ENCODE measurements at places on chromosomes 2 and 18.

DNA sequence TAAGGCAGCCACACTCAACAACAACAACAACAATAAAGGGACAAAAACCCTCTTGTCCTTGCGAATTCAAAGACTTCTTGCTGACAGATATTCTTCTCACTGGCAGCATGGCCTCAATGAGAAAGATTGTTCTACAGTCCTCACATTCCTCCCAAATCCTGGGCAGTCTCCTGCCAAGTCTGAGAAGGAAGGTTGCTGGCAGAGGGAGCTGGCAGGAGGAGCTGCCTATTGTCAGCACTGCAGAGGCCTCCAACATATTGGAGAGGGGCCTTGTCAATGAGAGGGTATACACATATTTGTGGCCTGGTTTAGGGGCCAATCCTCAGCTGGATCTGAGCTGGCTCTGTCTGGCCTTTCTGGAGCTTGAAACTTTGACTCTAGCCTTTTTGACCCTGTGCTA, 63.5 kb downstream of the LAMA3 start:
- no peak for DNase-seq

- DNase-seq: no peak
These were observed 134.6 kb upstream of the REG3G start for GRCh38 chr2:78890935-78891334.

DNA sequence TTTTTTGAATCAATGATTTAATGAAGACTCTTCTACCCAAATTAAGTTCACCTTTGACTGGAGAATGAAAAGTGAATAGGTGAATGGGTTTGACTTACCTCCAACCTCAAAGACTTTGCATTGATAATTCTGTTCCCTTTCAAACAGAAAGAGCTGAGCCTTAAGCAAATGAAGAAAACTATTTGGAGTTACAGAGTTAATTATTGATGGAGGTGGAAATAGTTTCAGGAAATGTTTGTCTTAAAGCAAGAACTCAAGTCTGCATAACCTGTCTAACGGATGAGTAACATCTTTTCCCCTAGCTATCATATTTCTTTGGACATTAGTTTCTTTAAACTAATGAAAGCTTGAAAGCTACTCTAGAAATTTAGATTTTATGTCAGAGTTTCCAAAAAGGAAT, 166.5 kb downstream of the CERS6 start:
- no peak for DNase-seq

DNA sequence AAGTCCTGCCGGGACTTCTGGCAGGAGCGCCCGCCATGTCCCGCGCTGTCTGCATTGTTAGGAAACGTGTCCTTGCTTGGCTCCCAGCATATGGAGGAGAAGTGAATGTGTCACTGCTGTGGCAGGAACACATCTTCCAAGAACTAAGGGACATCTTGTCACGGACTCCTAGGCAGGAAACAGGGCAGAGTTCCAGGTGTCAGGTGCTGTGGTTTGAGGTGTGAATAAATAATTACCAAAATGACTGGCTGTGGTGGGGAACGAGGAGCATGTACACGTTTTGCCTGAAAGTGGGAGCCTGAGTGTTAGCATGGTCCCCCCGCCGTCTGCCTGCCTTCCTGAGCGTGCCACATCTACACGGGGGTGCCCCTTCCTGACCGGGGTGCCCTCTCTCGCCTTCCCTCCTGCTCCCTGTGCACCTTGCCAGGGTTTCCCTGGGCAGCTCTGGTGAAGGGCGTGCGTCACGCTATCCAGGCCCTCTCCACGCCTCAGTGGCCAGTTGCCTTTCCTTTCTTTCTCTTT, 237.5 kb downstream of the LDLRAD4 start:
- peak; percentile 23 for DNase-seq

- no peak for DNase-seq
These were observed 314.5 kb upstream of the MMADHC start for GRCh38 chr2:149902081-149902480.

- no peak for DNase-seq
These were observed 81.2 kb downstream of the ADD2 start for GRCh38 chr2:70686577-70687460.

DNA sequence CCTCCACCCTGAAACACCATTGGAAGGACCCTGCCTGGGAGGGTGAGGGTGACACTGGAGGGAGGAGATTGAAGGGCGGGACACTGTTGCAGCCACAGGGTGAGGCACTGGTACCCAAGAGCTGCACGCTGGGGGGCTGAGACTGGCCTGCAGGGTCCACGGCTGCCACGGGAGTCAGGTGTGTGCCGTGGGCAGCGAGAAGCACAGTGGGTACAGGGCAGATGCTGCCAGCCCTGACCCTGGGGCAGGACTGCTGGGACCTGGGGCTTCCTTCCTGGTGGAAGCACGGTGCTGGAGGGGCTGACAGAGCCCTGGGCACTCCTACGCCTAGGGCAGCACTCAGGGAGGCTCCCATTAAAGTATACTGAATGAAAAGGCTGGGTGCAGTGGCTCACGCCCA, 16.6 kb downstream of the CYS1 start:
- DNase-seq: no peak

DNA sequence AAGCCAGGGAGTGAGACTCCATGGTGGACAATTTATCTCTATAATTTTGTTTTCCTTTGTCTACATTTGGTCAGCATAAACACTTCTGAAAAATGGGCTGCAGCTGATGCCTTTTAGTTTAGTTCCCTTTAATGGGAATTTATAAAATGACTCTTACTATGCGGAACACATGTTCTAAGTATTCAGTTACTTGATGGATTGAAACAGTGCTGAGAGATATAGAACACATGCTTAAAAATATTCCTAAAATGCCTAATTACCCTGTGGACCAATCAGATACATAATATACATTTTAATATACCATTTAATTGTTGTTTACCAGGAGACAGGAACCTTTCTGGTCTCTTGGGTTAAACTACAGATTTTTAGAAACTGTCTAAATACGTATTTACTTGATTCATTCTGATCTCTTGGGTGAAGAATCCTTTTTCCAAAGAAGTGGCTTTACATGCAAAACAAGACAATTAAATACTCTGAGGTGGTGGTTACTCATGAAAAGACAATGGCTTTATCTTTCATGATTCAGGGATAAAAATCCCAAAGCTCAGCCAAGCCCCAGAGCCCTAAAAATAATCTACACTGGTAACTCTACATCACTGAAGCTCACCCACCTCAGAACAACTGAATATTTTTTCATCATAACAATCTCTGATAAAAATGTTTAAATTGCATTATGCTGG, 128.1 kb upstream of the SERTAD2 start:
- DNase-seq: no peak

DNA sequence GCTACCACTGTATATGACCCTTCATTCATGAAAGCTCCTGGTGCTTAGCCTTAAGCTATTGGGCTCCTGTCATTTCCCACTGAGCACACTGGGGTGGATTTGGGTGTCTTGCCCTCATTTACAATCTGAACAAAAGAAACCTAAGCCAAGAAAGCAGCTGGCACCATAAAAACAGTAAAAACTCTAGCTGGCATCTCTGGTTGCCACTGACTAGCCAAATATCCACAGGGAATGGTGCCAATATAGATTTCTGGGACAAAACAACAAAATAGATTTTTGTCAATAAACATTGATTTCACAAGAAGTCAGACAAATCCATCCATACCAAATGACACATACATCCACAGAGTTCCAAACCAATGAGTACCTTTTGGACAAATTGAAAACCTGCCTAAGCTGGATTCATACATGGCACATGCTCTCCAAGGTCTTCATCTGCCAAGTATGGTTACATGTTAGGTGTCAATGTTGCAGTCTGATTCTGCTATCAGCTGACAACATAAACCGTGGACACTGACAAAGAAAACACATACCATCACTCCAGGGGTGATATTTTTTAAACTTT, 1081.5 kb upstream of the ZEB2 start:
- no peak for DNase-seq

GRCh38 chr2:129009555-129010146, 691.0 kb upstream of the HS6ST1 start:
- no peak for DNase-seq

- DNase-seq: no peak
These were observed 102.7 kb downstream of the CSRNP3 start for GRCh38 chr2:165572151-165572550.

DNA sequence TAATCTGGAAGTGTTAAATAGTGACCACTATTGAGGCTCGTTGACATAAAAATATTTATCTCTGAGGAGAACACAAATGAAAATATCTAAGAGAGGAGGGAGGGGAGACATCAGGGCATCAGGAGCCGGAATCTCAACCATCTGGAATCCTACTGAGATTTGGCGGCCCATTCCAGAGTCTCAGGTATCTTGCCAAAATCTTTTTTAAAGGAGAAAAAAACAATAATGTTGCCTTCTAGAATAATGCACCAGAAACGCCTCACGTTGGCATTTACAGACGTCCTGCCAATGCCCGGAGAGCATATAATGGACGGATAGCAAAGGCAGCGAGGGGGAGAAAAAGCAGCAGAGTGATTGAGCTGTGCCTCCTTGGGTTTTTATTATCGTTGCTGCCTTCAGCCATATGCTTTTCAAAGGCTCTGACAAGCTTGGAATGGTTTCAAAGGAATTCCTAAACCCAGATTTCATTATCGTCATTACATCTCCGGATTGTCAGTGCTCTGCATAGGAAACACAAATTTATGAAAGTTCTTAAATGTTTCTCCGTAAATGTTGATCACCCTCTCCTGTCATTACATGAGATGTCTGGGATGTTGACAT, 30.9 kb upstream of the EGR4 start:
- DNase-seq: no peak

DNA sequence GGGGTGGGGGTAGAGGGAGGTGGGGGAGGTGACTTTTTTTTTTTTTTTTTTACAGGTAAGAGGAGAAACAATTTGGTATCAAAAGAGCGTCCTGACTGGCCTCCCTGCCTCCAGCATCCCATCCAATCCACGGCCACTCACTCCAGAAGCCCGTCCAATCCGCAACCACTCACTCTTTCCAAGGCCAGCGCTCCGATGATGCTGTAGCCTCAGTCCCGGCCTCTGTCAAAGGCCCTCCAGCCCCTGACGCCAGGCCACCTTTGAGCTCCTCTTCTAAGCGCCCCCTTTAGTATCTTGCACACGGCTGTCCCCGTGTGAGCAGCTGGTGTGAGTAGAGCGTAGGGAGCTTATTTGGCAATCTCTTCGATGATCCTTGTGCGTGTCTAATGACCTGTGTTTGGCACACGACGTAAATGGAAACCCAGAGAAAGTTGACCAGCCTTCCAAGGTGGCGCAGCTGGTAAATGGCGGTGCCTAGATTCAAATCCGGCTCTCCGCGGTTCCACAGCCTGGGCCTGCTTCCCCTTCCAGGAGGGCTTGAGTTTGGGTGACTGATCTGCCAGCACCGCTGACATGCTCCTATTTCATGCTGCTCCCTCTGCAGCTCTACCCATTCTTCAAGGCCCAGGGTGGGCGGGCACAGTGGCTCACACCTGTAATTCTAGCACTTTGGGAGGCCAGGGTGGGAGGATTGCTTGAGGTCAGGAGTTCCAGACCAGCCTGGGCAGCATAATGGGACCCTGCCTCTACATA, 23.8 kb upstream of the PXDN start:
- DNase-seq: no peak

GRCh38 chr18:13191779-13192178, 26.8 kb upstream of the LDLRAD4 start:
- DNase-seq: no peak

DNA sequence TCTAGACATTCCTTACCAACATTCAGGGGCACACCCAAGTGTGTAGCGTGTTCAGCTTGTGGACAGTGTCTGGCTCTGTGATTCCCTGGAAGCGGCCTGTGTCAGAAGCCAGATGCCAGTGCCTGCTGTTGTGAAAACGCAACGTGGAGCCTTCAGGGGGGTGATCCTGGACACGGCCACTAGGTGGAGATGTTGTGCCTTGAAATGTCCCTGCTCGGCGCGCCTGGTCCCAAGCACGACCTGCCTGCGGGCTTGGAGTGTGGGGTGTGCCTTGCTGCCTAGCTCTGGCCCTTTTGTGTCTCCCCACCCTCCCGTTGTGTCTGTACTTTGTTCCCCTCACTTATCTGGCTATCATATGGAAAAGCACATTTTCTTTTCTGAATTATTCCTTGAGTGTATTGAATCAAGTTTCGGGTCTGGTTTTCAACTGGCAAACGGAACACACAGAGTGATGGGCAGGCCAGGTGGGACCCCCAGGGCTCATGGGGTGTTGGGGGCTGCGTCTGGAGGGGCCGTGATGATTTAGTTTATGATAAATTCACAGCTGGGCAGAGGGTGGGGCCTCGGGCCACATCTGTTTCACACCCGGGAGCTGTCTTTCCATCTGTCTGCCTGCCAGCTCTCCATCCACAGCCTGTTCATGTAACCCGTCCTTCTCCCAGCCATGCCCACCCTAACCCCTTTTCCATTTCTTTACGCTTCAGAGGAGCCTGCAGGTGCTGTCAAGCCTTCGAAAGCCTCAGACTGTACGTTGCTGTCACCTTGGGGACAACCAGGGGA, 95.5 kb downstream of the DYSF start:
- peak; percentile 57 for DNase-seq

- no peak for DNase-seq
These were observed 1.4 kb downstream of the RBKS start for GRCh38 chr2:27888790-27889189.

DNA sequence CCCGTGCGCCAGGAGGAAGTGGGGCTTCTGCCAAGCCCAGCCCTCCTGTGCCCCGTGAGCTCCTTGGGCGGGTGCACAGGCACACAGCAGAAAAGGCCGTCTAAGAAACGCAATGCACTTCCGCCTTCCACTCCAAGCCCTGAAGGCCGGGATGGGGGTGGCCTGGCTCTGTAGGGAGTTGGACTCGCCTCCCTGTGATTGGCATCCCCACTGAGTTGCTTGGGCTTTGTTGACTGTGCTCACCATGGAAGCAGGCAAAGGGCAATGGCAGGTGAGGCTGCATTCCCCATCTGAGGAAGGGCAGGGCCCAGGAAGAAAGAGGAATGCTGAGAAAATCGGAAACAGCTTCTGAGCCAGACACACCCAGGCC, 66.8 kb downstream of the CRACDL start:
- no peak for DNase-seq

GRCh38 chr18:49949951-49950395, 136.6 kb upstream of the ACAA2 start:
- DNase-seq: peak; percentile 9

DNA sequence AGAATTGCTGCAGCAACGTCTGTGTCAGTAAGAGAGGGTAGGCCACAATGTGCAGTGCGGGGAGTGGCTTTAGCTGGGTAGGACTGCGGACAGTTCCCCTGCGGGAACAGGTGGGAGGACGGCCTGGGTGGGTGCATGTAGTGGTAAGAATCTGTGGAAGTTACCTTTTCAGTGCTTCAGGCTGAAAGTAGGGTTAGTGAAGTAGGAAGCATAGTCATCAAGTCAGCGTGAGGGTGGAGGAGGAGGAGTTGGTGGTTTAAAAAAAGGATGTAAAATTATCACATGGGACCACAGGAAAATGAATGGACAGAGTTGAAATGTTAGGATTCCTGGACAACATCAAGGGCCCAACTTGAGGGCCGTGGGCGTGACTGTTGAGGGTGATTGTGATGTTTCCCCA, 13.2 kb downstream of the CEP192 start:
- no peak for DNase-seq
